ENCODE measurements at places on chromosomes 3 and 15.

DNA sequence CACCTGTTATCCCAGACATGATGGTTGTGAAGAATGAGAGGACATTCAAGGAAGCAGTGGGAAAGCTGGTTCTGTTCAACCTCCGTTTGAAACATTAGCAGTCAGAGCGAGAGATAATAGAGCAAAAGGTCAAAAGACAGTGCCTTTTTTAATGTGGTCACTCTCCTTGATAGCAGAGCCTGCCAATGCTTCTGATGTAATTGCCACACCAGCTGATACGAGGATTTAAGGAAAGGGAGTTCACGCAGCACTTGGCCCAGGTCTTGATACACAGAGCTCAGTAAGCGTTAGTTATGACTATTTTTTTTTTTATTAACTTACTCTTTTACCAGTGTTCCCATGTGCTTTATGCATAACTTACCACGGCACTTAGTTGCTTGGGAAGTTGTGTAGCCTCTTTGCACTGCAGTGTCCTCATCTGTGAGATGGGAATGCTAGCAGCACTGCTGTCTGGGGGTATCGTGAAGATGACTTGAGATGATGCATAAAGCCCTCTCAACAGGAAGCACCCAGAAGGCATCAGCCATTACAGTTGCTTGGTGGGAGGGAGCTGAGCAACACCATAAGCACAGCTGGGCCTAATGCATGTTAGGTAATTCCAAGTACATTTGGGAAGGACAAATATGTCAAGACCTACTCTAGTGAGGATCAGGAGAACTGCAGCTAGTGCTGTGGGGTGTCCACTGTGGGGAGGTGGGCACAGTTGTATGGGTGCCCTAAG lies 123.3 kb upstream of the RASGRP1 start:
- no peak for DNase-seq

- DNase-seq: no peak
Observed at GRCh38 chr15:101390462-101390861, 95.4 kb upstream of the SNRPA1 start.

DNA sequence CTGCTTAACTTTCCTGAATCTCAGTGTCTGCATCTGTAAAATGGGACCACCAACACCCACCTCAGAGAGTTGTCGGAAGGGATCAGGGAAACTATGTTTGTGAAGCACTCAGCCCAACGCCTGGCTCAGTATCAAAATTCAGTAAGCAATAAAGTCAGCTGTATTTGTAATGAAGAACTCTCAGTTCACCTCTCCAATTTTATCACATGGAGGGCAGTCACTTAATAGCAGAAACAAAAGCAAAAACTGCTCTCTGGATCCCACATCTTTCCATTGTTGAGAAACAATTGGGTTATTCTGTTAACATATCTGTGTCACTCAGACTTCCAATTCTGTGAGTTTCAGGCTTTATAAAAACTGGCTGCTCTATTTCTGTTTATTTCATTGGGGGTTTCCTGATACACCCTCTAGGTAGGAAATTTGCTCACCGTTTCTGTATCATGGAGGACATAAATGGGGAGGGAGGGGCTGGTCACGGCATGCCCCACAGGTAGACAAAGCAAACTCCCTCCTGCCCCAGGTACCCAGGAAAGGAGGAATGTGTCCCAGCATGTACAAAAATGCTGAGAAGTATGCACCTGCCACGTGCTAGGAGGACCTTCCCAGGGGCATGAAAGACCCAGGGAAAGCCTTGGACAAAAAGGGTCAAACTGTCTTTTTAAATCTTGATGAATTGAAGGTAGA lies 81.4 kb upstream of the LMOD3 start:
- no peak for DNase-seq

GRCh38 chr15:98764291-98764690 lies 116.0 kb downstream of the IGF1R start:
- no peak for DNase-seq

DNA sequence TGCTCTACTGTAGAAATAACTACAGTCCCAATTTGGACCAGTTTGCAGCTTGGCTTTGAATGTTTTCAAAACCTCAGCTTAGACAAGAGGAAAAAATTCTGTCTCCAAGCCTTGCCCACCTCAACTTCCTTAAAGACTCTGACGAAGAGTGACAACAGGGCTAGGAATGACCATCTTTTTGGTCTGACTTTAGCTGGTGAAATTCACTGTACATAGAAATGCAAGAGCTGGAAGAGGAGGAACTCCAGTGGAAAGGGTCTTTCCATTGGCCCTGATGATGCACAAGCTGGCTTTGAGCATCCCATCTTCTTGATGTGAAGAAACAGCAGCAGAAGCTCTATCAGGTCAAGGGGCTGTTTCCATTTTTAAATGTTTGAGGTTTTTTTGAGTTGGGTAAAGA lies 22.7 kb upstream of the SH3BP5 start:
- DNase-seq: no peak

- no peak for DNase-seq
Observed at GRCh38 chr3:198093112-198093679, 133.2 kb downstream of the LMLN start.

- no peak for DNase-seq
Observed at GRCh38 chr3:4995500-4996053, 16.3 kb downstream of the BHLHE40 start.

GRCh38 chr3:89043406-89043932 lies 64.0 kb upstream of the EPHA3 start:
- DNase-seq: no peak

Measured in GM10248 (cell line).